Cerebellum (tissue), 4 donors: ENCODE measurements at places on chromosomes 5 and 9. TPM values are rescaled to one million over a fixed set of nuclear protein-coding genes. Genes with fewer than 3 reads are reported as not detected.

ZNF366 gene
- total RNA-seq = 1.1 TPM

DNA sequence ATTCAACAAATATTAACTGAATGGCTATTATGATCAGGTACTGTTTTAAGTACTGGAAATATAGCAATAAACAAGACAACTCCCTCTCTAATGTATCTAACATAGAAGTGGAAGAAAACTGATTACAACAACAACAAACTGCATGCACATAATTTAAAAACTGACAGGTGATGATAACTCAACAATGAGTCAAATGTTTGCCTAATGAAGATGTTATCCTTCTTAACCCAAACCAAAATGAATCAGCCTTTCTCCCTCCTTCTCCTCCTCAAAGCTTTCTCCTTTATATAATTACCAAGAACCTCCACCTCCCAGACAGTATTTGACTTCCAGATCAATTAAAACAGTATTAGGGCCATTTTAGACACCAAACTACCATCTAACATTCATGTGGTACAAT lies 49.3 kb downstream of the RICTOR start:
- no peak for DNase-seq

- no peak for DNase-seq
These were observed 201.7 kb upstream of the MSX2 start for GRCh38 chr5:174522480-174523260.

- DNase-seq = no peak
These were observed 22.9 kb downstream of the C5orf15 start for GRCh38 chr5:133945568-133945967.

LRRC26 gene
- 0.91 TPM for total RNA-seq

ERCC8 gene
- total RNA-seq = 35.1 TPM

DNA sequence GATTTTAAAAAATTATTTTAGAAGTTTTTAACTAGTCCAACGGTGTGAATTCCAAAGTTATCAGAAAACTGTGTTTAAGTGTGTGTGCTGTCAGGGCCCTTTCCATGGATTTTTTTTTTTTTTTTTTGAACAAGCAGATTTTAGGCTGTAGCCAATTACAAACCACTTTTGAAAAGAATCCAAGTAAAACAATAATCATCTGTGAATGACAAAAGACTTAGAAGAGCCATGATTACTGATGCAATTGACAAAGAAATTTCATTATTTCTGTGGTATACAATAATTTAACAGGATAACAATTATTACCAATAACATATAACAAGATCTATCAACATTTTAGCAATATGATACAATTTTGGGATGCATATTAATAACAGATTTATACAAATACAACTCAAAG lies 16.2 kb upstream of the PAIP1 start:
- no peak for DNase-seq

DNA sequence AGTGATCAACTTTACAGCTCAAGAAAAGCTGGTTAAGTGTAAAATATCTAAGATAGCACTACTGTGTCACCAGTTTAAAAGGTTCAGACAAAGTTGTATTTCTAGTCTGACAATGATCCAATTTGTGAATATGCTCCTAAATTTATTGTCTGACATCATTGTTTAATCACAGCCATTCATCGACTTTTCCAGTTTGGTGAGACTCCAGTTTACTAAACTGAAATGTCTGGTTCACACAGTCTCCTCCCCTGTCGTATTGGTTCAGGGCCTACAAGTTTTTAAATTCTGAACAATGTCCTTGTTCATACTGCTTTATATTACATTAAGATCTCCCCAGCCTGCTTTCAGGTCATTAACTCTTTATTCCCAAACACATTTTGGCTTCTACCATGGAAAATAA lies 161.4 kb downstream of the CHSY3 start:
- DNase-seq = no peak

FAM153A gene
- 10.1 TPM for total RNA-seq

- no peak for DNase-seq
These were observed 1978.6 kb upstream of the CDH6 start for GRCh38 chr5:29214839-29215238.
